CD4-positive, alpha-beta T cell treated with Interleukin-17A for 1 hour (primary cell): ENCODE measurements at places on chromosomes 16 and 17.

DNA sequence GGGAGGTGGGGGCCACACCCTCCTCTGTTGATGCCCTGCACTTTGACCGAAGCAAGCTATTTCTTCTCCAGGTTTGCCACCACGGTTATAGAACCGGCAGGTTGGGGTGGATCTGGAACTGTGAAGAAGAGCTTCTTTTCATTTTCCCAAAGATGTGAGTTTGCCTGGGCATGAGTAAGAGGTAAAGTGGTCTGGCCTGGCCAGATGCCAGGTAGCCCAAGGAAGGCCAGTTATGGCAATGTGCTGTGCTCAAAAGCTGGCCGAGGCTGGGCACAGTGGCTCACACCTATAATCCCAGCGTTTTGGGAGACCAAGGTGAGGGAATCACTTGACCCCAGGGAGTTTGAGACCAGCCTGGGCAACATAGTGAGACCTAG, 18.7 kb downstream of the ATP6V0D1 start:
- DNase-seq, result no peak

- no peak for DNase-seq
Observed at GRCh38 chr16:6341981-6342380, 990.7 kb upstream of the RBFOX1 start.

GRCh38 chr16:10972819-10973464, 28.6 kb downstream of the CLEC16A start:
- DNase-seq, result no peak

- DNase-seq, result no peak
Observed at GRCh38 chr17:40699853-40700252, 3.7 kb downstream of the KRT24 start.

DNA sequence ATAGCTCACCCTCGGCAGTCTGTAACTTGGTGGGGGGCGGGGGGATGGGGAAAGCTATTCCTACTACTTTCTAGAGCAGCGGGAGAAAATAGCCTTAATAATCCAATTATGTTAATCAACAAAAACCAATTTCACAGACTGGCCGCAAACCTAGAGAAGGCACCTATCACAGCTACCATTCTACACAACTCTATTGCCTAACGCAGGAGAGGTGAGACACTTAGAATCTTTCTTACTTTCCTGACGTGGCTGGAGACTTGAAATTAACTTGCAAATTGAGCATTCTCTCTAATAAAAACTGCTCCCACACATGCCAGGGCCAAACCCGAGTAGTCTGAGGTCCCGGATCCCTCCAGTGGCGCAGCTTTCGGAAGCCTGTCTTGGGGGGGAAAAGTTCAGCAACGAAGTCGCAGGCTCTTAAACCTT, 794 bp downstream of the SMG6 start:
- peak; percentile 32 for DNase-seq

DNA sequence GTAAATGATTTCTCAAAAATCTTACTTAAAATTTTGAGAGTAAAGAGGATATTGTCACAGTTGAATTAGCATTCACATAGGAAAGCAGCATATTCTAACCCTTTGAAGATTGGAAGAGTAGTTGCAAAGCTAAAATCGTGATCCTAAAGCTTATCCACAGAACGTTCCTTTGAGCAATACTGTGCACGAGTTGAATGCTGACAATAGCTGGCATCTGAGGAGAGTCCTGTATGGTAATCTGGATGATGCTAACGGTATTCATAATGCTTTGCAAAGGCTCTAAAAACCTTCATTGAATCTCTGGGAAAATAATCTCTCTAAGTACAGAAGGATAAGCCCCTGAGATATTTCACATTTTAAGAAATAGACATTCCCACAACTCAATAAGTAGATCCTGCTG, 354.6 kb downstream of the CDH8 start:
- no peak for DNase-seq

- no peak for DNase-seq
Observed at GRCh38 chr16:51497541-51498211, 346.6 kb upstream of the SALL1 start.

DNA sequence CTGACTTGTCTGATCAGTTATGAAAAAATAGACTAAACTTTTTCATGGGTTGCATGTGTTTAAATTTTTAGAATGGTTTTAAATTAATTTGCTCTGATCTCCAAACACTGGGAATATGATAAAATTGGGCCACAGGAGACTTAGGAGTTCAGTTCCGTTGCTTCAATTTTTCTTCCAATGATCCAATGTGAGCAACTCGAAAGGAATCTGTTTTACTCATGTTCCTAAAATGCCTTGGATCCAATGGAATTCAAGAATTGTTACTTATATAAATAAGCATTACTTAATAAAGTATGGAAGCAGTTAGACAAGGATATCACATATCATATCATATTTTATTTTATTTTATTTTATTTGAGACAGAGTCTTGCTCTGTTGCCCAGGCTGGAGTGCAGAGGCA, 56.0 kb upstream of the NACA2 start:
- DNase-seq, result no peak

GRCh38 chr16:4136229-4136813, 20.1 kb upstream of the ADCY9 start:
- no peak for DNase-seq

DNA sequence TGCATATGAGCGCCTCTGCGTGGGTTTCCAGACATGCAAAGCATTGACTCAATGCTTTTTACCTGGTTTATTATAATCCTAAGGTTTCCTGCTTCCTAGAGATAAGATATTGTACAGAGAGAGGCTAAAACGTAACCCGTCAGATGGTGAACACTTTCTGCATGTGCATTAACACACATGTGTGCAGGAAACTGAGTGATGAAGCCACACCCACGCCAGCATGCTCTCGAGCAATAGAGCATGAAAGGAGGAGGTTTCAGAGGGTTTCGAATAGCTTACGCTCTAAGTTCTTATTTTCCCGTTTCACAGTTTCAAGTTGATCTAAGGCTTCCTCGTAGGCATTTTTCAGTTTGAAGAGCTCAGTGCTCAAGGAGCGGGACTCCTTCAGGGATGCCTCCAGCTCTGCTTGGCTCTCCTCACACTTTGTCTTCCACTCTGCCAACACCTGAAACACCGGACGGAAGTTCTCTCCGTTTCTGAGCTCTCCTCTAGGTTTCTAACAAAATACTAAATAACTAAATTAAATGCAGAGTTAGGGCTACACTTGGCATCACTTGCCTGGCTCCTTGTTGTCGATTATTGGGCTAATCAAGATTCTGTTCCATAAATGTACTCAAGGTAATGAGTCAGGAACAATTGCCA, 23.2 kb downstream of the MYH3 start:
- DNase-seq, result no peak
